ENCODE measurements at places on chromosomes 7 and 10.

- peak overlapping the region; percentile 87 for H3K4me3 ChIP-seq
- no peaks in the 10 kb centered on the region for H3K27me3 ChIP-seq
- peaks cover 31% of the 10 kb centered on the region for H3K4me1 ChIP-seq
- DNase-seq, result no peak
Measured at GRCh38 chr10:73810735-73811465, 498 bp downstream of the NDST2 start.

DNA sequence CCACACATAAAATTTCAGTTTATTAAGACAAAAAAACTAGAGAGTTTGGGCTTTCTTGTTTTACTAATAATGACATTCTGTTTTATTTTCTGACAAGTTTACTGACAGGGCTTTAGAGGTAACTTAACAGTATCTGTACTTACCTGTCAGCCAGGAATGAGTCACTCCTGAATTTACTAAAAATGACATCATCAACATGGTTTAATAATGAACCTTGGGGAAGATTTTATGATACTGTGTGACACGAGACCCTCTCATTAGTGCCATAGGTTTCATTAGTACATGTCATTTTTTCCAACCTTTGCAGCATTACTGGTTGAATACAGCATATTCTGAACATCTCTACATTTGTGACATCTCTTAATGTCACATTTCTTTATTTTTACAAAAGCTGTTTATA, 131.1 kb downstream of the KCND2 start:
- no peaks in the 10 kb centered on the region for H3K27me3 ChIP-seq
- H3K4me1 ChIP-seq, result no peaks in the 10 kb centered on the region
- no peak for DNase-seq
- no peak overlapping the region for H3K4me3 ChIP-seq
- H3K36me3 ChIP-seq, result no peaks in the 10 kb centered on the region

DNA sequence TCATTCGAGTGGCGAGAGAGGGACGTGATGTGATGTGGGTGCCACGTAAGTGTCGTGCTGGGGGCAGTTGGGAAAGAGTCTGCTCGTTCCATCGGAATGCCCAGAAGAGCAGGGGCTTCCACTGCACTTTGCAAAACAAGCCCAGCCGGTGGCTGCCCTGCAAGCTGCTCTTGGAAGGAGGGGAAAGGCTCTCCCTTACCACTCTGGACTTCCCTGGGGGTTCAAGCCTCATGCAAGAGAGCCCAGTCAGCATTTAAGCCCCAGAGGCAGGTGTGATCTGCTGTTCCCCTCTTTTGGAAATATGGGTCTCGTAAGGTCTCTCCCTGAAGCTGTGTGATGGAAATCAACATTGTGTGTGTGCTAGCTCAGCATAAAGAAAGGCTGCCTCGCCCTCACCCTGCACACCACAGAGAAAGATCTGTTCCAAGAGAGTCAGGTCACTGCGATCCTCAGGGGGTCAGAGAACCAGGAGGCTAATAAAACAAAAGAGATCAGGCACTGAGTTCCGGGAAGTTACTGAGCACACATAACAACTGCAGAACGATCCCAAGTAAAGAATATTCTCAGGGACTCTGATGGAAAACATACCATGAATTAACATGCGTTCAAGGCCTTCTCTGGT, 212.5 kb downstream of the ADAM12 start:
- no peak for DNase-seq
- H3K4me1 ChIP-seq, result peaks cover 17% of the 10 kb centered on the region
- H3K27me3 ChIP-seq, result no peaks in the 10 kb centered on the region
- no peak overlapping the region for H3K27ac ChIP-seq
- no peak overlapping the region for H3K4me3 ChIP-seq

GRCh38 chr10:43955002-43955596, 306.4 kb upstream of the ZNF32 start:
- no peaks in the 10 kb centered on the region for H3K36me3 ChIP-seq
- no peak overlapping the region for H3K4me3 ChIP-seq
- H3K27ac ChIP-seq, result no peak overlapping the region
- H3K4me1 ChIP-seq, result no peaks in the 10 kb centered on the region

- H3K4me1 ChIP-seq, result no peaks in the 10 kb centered on the region
- H3K27ac ChIP-seq, result no peak overlapping the region
- no peak overlapping the region for H3K4me3 ChIP-seq
- H3K27me3 ChIP-seq, result no peaks in the 10 kb centered on the region
- no peak for DNase-seq
- H3K36me3 ChIP-seq, result no peaks in the 10 kb centered on the region
Measured at GRCh38 chr7:18902892-18903291, 214.5 kb downstream of the TWIST1 start.

DNA sequence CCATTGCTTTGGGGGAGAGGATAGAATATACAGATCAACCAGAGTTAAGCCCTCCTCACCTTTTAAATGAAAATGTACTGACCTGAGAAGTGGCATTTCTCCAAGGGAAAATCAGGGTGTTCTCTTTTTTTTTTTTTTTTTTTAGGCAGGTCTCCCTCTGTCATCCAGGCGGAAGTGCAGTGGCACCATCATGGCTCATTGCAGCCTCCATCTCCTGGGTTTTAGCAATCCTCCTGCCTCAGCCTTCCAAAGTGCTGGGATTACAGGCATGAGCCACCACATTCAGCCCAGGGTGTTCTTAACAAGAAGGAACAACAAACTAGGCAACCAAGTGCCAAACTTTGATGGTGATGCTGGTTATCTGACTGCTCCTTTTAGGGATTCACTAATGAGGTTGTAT, 111.0 kb downstream of the SVOPL start:
- no peak for DNase-seq
- H3K4me1 ChIP-seq, result no peaks in the 10 kb centered on the region
- peaks cover 15% of the 10 kb centered on the region for H3K36me3 ChIP-seq
- no peak overlapping the region for H3K27ac ChIP-seq
- no peaks in the 10 kb centered on the region for H3K27me3 ChIP-seq

GRCh38 chr10:30559180-30559579, 70.4 kb downstream of the LYZL2 start:
- H3K4me3 ChIP-seq, result no peak overlapping the region
- peaks cover 2% of the 10 kb centered on the region for H3K4me1 ChIP-seq
- DNase-seq, result no peak
- no peaks in the 10 kb centered on the region for H3K36me3 ChIP-seq
- peaks cover 8% of the 10 kb centered on the region for H3K27me3 ChIP-seq

Measured in activated B cell treated with CpG ODN at 0.5 μM for 24 hours (primary cell).